CD8-positive, alpha-beta memory T cell (primary cell): ENCODE measurements at places on chromosomes 1 and 21. TPM values are rescaled to one million over a fixed set of nuclear protein-coding genes. Genes with fewer than 3 reads are reported as not detected.
A peak's percentile ranks its signal among the peaks of the same experiment; 100 is the strongest.

Gene PCSK9
- not detected for total RNA-seq

Gene SGIP1
- total RNA-seq: not detected

GRCh38 chr1:104804147-104804546, 1054.4 kb downstream of the AMY1C start:
- no peak overlapping the region for H3K27ac ChIP-seq
- no peaks in the 10 kb centered on the region for H3K4me1 ChIP-seq
- no peak for DNase-seq
- H3K36me3 ChIP-seq: no peaks in the 10 kb centered on the region
- H3K27me3 ChIP-seq: no peaks in the 10 kb centered on the region

GRCh38 chr1:17551755-17552234, 12.3 kb downstream of the ARHGEF10L start:
- DNase-seq: no peak
- no peak overlapping the region for H3K27ac ChIP-seq
- H3K36me3 ChIP-seq: no peaks in the 10 kb centered on the region
- no peaks in the 10 kb centered on the region for H3K27me3 ChIP-seq

Gene PM20D1
- total RNA-seq: 0.38 TPM

DNA sequence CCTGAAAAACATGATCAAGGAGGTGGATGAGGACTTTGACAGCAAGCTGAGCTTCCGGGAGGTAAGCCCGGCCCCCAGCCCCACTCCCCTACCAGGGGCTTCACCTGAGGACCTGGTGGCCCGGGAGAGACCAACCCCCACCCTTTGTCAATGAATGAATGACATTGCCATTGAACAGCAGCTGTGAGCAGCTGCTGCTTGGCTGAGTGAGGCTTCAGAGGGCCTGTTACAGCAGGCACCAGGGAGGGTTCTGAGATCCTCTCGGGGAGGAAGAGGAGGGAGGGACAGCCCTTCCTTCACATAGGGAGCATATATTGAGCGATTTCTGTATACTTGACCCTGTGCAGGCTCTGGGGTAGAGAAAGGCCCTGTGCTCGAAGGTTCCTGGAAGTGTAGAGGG, 12.3 kb upstream of the CTRC start:
- H3K36me3 ChIP-seq: peaks cover 15% of the 10 kb centered on the region
- no peak for DNase-seq
- no peaks in the 10 kb centered on the region for H3K4me1 ChIP-seq
- H3K27me3 ChIP-seq: no peaks in the 10 kb centered on the region
- no peak overlapping the region for H3K27ac ChIP-seq

Gene CD5L
- not detected for total RNA-seq

- H3K27me3 ChIP-seq: no peaks in the 10 kb centered on the region
- peaks cover 20% of the 10 kb centered on the region for H3K4me1 ChIP-seq
- no peak overlapping the region for H3K27ac ChIP-seq
- no peak overlapping the region for H3K4me3 ChIP-seq
- peaks cover 26% of the 10 kb centered on the region for H3K36me3 ChIP-seq
Measured at GRCh38 chr1:109627692-109628399, 8.2 kb downstream of the AMPD2 start.

Gene ATAD3B
- 81.6 TPM for total RNA-seq

Gene RUNX1
- 40.3 TPM for total RNA-seq

Gene PTGFR
- not detected for total RNA-seq

GRCh38 chr1:178939338-178940067, 68.6 kb upstream of the ANGPTL1 start:
- no peak overlapping the region for H3K4me3 ChIP-seq
- H3K36me3 ChIP-seq: no peaks in the 10 kb centered on the region
- H3K27ac ChIP-seq: no peak overlapping the region
- no peaks in the 10 kb centered on the region for H3K4me1 ChIP-seq
- H3K27me3 ChIP-seq: no peaks in the 10 kb centered on the region
- no peak for DNase-seq

DNA sequence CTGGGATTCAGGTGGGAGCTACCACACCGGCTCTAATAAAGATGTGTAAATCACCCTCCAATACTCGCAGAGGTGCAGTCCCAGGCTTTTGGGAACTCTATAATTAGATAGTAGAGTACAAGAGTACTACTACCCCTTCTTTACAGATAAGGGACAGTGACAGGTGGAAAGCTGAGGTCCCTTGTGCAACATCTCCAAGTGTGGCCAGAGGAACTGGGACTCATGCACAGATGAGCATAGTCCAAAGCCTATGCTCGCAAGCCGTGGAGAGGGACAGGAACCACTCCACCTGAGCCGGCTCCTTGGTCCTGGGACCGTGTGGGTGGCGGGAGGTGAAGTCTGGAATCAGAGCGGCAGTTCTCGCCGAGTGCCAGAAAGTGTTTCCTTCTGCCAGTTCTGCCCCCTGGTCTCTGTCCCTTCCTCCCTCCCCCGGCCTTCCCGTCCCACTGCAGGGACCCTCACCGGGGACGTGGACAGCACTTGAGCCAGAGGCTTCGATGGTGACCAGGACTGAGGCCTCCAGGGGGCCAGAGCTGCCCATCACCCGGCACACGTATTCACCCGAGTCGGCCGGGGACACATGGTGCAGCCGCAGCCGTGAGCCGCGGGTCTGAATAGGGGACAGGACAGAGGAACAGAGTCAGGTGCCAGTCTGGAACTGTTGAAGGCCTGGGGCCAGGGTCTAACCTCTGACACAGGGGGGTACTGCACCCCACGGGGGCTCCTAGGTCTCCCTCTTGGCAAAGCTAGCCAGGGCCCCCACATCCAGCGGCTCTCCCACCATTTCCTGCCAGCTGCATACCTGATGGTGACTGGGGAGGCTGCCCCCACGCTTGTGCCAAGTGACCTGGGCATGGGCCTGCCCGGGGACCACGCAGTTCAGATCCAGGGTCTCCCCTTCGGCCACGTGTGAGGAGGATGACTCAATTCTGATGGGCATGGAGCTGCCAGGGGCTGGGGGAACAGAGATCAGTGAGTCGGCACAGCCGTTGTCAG, 33.9 kb downstream of the LDLRAD2 start:
- H3K27me3 ChIP-seq: no peaks in the 10 kb centered on the region
- no peak for DNase-seq
- H3K36me3 ChIP-seq: no peaks in the 10 kb centered on the region
- H3K27ac ChIP-seq: no peak overlapping the region
- no peak overlapping the region for H3K4me3 ChIP-seq

- H3K4me3 ChIP-seq: no peak overlapping the region
- no peak for DNase-seq
- H3K27ac ChIP-seq: no peak overlapping the region
- H3K27me3 ChIP-seq: no peaks in the 10 kb centered on the region
- no peaks in the 10 kb centered on the region for H3K4me1 ChIP-seq
Measured at GRCh38 chr21:29163341-29164115, 33.1 kb downstream of the MAP3K7CL start.

DNA sequence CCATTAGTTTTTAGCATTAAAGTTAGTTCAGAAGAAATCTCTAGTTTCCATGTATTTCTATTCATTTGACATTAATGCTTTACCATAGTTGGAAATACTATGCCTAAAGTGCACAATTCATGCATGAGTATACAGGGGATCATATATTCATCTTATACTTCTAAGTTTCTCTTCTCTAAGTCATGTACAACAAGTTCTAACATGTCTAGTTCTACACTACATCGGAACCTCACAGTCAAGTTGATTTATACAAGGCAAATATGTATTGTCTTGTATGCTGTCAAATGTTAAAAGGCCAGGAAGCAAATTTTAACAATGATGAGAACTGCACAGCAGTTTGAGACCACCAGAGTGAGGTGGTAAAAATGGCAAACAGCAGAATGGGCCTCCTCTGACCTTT, 22.9 kb upstream of the MOB3C start:
- H3K27ac ChIP-seq: no peak overlapping the region
- DNase-seq: no peak
- peaks cover 6% of the 10 kb centered on the region for H3K36me3 ChIP-seq
- H3K4me3 ChIP-seq: no peak overlapping the region

GRCh38 chr1:173195596-173196088, 11.5 kb downstream of the TNFSF4 start:
- H3K27me3 ChIP-seq: no peaks in the 10 kb centered on the region
- no peak overlapping the region for H3K4me3 ChIP-seq
- DNase-seq: no peak
- H3K36me3 ChIP-seq: no peaks in the 10 kb centered on the region

Gene FAAH
- 4.5 TPM for total RNA-seq

Gene PTAFR
- total RNA-seq: 0.59 TPM

Gene OVAAL
- not detected for total RNA-seq

Gene CLCA4
- total RNA-seq: not detected

Gene TNFAIP8L2
- 24.6 TPM for total RNA-seq

GRCh38 chr1:162391790-162392563, 10.4 kb downstream of the C1orf226 start:
- no peaks in the 10 kb centered on the region for H3K4me1 ChIP-seq
- peak; percentile 2 for DNase-seq
- H3K36me3 ChIP-seq: no peaks in the 10 kb centered on the region
- no peak overlapping the region for H3K4me3 ChIP-seq
- no peak overlapping the region for H3K27ac ChIP-seq

Gene SPRR4
- total RNA-seq: not detected

GRCh38 chr1:11982010-11982392, 1.8 kb downstream of the MFN2 start:
- peaks cover 26% of the 10 kb centered on the region for H3K36me3 ChIP-seq
- peak overlapping the region; percentile 6 for H3K27ac ChIP-seq
- DNase-seq: no peak
- H3K4me1 ChIP-seq: peaks cover 33% of the 10 kb centered on the region
- H3K27me3 ChIP-seq: no peaks in the 10 kb centered on the region

Gene RGS7
- not detected for total RNA-seq

DNA sequence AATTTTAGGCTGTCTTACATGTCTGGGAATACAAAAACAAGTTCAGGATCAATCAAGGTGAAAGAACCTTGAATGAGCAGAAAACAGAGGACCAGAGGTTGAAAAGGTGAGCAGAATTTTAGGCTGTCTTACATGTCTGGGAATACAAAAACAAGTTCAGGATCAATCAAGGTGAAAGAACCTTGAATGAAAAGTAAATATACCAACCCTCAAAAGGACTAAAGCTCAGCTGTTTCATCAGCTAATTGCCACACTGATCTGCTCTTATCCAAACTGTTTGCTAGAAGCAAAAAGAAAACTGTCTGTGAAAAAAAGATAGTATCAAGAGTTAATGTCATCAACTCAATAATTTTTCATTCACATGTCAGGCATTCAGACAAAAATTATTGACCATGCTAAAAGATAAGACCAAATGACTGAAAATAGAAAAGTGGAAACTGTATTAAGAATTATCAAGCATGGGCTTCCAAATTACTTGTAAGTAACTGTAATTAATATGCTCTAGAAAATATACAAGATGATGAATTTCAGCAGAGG, 69.2 kb downstream of the LTN1 start:
- H3K36me3 ChIP-seq: no peaks in the 10 kb centered on the region
- no peaks in the 10 kb centered on the region for H3K4me1 ChIP-seq
- no peak for DNase-seq

DNA sequence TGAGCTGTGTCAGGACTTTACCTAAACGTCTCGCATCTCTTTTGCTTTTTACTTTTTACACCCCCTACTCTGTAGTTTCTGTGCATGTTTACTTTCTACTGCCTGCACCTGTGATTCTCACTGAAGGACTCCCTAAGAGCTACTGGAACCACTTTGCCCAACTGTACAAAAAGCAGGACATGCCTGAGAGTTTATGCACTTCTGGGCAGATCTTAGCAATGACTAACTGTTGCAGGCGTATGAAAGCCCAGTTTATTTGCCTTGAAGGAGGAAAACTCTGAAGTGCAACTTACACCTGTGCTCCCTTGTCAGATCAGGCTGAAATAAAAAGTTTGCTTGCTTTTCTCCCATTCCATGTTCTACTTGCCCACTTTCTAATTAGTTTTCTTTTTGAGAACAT, 467.0 kb upstream of the USP24 start:
- H3K36me3 ChIP-seq: no peaks in the 10 kb centered on the region
- no peak for DNase-seq
- H3K4me3 ChIP-seq: no peak overlapping the region
- no peak overlapping the region for H3K27ac ChIP-seq
- H3K27me3 ChIP-seq: no peaks in the 10 kb centered on the region
- no peaks in the 10 kb centered on the region for H3K4me1 ChIP-seq

DNA sequence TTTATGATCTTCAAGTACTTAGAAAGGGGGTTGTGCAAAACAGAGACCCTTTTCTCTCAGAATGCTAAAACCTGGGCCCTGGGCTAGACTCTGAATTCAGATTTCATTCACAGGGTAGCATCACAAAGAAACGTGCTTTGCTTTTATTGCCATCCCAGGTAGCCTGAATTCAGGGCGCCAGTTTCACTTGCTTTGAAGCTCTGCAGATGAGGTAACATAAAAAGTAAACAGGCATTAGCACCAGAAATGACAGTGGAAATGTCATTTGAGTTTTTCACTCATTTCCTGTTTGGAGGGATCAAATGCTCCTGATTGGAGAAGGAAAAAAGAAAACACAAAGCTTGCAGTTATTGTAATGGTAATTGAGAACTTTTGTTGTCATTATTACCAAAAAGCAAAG, 2.6 kb downstream of the SYPL2 start:
- H3K4me1 ChIP-seq: no peaks in the 10 kb centered on the region
- H3K4me3 ChIP-seq: no peak overlapping the region
- no peaks in the 10 kb centered on the region for H3K36me3 ChIP-seq
- peaks cover 53% of the 10 kb centered on the region for H3K27me3 ChIP-seq

Gene CFAP45
- total RNA-seq: 0.75 TPM

DNA sequence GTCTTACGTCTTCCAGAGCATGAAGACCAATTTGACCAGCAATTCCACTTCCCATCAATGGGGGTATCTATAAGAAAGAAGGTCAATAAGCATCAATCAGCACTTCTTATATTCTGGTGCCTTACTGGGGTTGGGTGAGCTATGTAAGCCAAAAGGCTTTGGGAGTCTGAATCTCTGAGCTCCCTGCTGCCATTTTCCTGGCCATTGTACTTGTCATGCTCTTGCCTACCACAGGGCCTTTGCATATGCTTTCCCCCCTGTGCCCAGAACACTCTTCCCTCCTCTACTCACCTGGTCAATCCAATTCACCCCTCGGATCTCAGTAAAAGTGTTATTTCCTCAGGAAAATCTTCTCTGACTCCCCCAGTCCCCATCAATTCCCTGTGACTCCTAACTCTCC, 36.3 kb downstream of the C8B start:
- no peak for DNase-seq
- H3K27ac ChIP-seq: no peak overlapping the region
- no peaks in the 10 kb centered on the region for H3K4me1 ChIP-seq
- no peaks in the 10 kb centered on the region for H3K36me3 ChIP-seq
- H3K27me3 ChIP-seq: no peaks in the 10 kb centered on the region

Gene C1orf87
- total RNA-seq: not detected

GRCh38 chr1:20126041-20126805, 6.9 kb upstream of the PLA2G2D start:
- no peaks in the 10 kb centered on the region for H3K4me1 ChIP-seq
- no peak overlapping the region for H3K4me3 ChIP-seq
- no peak for DNase-seq
- H3K27me3 ChIP-seq: no peaks in the 10 kb centered on the region

Gene RHEX
- not detected for total RNA-seq

GRCh38 chr1:41446851-41447610, 37.5 kb downstream of the EDN2 start:
- no peaks in the 10 kb centered on the region for H3K36me3 ChIP-seq
- no peaks in the 10 kb centered on the region for H3K27me3 ChIP-seq
- no peaks in the 10 kb centered on the region for H3K4me1 ChIP-seq

- H3K4me3 ChIP-seq: no peak overlapping the region
- peaks cover 47% of the 10 kb centered on the region for H3K4me1 ChIP-seq
- H3K36me3 ChIP-seq: peaks cover 77% of the 10 kb centered on the region
- DNase-seq: peak; percentile 20
Measured at GRCh38 chr1:92840600-92840999, 8.8 kb downstream of the RPL5 start.

GRCh38 chr1:8426996-8427395, 109.1 kb downstream of the SLC45A1 start:
- no peak overlapping the region for H3K27ac ChIP-seq
- peak overlapping the region; percentile 10 for H3K4me3 ChIP-seq
